ENCODE measurements at places on chromosomes 2 and 18. TPM values are rescaled to one million over a fixed set of nuclear protein-coding genes. Genes with fewer than 3 reads are reported as not detected.

GRCh38 chr18:34709104-34709503 lies 994 bp upstream of the DTNA start:
- no peak for DNase-seq

The RAMP1 gene
- 138 TPM for total RNA-seq

The MLPH gene
- total RNA-seq, result 80.9 TPM

The FRZB gene
- 1.4 TPM for total RNA-seq

DNA sequence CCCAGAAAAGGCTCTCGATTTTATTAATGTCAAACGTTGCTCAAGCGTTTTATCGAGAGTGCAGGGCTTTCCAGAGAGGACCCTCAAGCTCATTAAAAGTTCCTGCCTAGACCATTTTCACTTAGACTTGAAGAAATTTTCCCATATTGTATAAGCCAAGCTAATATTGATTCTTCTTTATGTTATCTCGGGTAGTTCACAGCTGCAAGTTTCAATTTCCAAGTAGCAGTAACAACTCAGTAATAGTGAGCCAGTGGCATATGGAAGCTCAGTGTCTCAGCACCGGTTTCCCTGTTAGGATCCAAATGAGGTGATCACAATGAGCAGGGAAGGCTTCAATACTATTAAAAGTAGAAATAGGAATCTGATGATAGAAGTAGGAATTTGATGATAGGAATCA lies 274.5 kb downstream of the TMX3 start:
- no peak for DNase-seq

- DNase-seq, result no peak
Measured at GRCh38 chr2:20030224-20030623, 17.8 kb upstream of the MATN3 start.

The HOXD3 gene
- total RNA-seq, result 0.38 TPM

The CIDEA gene
- 0.91 TPM for total RNA-seq

- no peak for DNase-seq
Measured at GRCh38 chr18:58303363-58303762, 259.3 kb downstream of the NEDD4L start.

- DNase-seq, result peak; percentile 83
Measured at GRCh38 chr18:22223254-22223964, 54.0 kb downstream of the GATA6 start.

The REL gene
- total RNA-seq, result 4.4 TPM

The NTSR2 gene
- 0.19 TPM for total RNA-seq

- no peak for DNase-seq
Measured at GRCh38 chr18:9715978-9716774, 8.1 kb downstream of the RAB31 start.

DNA sequence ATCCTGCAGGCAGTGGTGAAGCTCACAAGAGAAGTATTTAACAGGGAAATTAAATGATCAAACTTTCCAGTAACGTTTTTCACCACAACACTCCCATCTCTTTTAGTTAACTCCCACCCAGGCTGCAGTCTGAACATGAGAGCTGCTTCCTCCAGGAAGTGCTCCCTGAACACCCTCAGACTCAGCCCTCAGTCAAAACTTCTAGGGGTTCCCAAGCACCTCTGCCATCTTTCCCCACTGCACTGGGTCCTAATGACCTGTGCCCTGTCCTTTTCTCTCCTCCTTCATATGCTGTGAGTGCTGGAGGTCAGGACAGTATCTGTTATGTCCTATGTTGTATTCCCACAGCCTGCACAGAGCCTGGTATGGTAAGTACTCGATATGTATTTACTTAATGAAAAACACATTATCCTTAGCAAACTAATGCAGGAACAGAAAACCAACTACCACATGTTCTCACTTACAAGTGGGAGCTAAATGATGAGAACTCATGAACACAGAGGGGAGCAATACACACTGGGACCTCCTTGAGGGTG lies 49.2 kb upstream of the ASPRV1 start:
- no peak for DNase-seq

GRCh38 chr2:106638580-106638979 lies 151.4 kb downstream of the CD8B2 start:
- no peak for DNase-seq

- no peak for DNase-seq
Measured at GRCh38 chr2:199057936-199058335, 399.8 kb downstream of the SATB2 start.

The TMEM169 gene
- total RNA-seq, result 0.62 TPM

- no peak for DNase-seq
Measured at GRCh38 chr2:119637371-119637770, 41.6 kb upstream of the TMEM177 start.

DNA sequence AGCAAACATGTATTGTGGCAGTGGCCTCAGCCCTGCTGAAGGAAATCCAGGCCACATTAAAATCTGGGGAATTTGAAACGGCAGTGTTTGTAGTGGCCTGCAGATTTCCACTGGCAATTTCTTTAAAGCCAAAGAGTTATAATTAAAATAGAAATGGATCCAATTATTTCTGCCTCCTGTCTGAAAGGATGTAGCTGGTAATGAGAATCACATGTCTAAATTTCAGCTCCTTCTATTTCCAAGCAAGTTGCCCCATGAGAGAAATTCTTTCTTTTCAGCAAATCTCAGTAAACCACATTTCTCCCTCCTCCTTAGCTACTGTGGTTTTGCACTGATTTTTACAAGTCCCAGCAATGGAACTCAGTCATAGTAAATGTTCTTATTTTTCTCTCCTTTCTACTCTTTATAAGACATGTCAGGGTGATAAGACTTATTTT lies 55.4 kb upstream of the ZNF396 start:
- DNase-seq, result no peak

The ELOA2 gene
- total RNA-seq, result not detected

GRCh38 chr18:35851286-35851970 lies 121.1 kb upstream of the RMP24 start:
- no peak for DNase-seq

The ALLC gene
- total RNA-seq, result not detected

The LYG1 gene
- total RNA-seq, result not detected

The GCG gene
- not detected for total RNA-seq

DNA sequence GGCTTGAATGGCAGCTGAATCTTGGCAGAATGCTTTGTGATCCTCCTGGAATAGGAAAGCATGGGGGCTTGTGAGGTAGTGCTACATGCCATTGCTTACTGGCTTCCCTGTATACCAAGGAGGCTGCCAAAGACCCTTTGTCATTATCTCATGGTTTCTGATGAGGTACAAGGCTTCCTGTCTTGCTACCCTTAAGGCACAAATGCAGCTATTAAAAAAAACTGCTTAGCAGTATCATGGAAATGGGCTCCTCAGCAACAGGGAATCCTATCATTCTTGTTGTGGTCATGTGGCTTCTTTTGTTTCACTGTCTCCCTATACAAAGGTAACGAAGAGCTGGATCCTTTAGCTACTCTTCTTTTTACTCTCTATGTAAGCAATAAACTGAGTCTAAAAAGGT lies 6.6 kb upstream of the KANSL1L start:
- DNase-seq, result no peak

Data from Right ventricle myocardium superior (tissue), 1 donor.